ENCODE measurements at places on chromosomes 2 and 18.

DNA sequence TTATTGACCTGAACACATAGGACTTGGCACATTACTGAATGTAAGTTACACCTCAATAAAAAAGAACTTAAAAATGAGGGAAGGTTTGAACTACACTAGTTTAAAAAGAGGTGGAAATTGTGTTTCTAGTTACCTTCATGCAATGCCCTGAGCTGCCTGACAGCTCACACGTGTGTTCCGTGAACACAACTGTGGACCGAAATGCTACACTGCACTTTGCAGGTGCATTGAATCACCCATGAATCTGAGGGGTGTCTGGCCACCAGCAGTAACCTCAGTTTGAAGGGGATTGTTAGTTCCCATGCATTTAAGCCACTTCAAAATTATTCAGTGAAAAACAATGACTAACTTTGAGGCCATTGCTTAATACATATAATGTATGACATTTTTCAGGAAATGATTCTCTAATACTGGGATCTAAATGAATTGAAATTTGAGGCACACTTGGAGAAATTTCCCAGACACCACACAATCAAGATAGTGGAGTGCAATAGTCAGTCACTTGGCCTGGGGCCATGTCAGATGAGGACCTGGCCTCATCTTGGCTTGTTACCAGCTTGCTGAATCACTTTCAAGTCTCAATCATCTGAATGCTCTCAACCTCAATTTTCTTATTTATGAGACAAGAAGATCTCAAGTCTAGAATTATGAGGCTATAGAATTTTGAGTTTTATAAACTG is 59.3 kb downstream of the MYL12B start:
- no peak for DNase-seq

DNA sequence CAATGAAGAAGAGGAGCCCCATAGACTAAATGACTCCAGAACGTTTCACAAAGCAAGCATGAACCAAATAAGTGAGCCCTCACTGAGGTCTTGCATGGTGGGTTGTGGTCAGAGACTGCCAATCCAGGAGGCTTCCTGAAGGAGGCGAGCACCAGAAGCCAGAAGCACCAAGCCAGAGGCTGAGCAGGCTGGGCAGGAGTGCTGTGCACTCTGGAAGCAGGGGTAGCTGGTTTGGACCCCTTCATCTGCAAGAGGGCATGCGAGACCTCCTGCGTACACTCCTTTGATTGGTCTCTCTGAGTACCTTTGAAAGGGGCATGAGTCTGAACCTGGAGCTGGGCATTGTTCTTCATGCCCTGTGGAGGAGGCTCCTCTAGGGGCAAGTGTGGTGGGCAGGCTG is 192.5 kb downstream of the HAUS1 start:
- DNase-seq, result no peak

- DNase-seq, result no peak
Observed at GRCh38 chr2:231707625-231707926, 749 bp upstream of the PTMA start.

GRCh38 chr2:199777916-199778315 is 73.1 kb downstream of the FTCDNL1 start:
- DNase-seq, result no peak

DNA sequence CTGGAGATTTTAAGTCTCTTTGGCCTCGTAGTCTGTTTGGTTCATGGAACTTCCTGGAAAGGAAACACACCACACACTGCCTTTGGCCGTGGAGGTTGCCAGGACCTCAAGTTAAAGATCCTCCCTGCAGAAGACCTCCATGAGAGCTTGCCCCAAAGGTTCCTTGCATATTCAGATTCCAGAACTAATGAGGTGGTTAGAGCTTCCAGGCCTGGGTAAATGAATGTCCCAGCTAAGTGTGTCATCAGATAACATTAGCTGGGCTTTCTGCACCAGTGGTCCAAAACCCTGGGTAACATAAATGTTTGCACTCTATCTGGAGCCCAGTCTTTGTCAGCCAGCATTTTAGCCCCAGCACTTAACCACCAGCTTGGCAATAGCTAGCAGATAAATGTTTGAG is 122.1 kb upstream of the EML6 start:
- DNase-seq, result no peak

- DNase-seq, result peak; percentile 93
Observed at GRCh38 chr18:48902856-48903601, 47.7 kb downstream of the SMAD7 start.

GRCh38 chr2:12127638-12128037 is 381.2 kb downstream of the LPIN1 start:
- no peak for DNase-seq

All from aorta (tissue), 5 donors.